ENCODE measurements at places on chromosomes 3 and 15.

- DNase-seq: no peak
These were observed 208.8 kb downstream of the ADAMTS17 start for GRCh38 chr15:100133001-100133400.

DNA sequence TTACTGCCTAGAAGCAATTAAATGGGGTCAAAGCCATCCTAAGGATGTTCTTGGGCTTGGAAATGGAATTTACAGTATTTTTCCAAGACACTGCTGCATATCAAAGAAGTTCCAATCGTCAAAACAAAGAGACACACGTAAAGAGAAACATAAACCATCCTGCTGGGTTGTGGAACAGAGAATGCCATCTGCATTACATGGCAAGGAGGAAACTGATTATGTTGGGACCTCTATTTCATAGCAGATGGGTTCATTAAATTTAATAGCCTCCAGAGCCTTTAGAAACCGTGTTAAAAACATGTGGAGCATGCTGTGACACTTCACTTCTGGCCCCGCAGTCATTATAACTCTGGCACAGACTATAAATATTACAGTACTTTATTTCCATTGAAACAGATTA lies 154.6 kb downstream of the LRTM1 start:
- DNase-seq: no peak

- DNase-seq: no peak
These were observed 254.2 kb upstream of the SLCO3A1 start for GRCh38 chr15:91599261-91599660.

DNA sequence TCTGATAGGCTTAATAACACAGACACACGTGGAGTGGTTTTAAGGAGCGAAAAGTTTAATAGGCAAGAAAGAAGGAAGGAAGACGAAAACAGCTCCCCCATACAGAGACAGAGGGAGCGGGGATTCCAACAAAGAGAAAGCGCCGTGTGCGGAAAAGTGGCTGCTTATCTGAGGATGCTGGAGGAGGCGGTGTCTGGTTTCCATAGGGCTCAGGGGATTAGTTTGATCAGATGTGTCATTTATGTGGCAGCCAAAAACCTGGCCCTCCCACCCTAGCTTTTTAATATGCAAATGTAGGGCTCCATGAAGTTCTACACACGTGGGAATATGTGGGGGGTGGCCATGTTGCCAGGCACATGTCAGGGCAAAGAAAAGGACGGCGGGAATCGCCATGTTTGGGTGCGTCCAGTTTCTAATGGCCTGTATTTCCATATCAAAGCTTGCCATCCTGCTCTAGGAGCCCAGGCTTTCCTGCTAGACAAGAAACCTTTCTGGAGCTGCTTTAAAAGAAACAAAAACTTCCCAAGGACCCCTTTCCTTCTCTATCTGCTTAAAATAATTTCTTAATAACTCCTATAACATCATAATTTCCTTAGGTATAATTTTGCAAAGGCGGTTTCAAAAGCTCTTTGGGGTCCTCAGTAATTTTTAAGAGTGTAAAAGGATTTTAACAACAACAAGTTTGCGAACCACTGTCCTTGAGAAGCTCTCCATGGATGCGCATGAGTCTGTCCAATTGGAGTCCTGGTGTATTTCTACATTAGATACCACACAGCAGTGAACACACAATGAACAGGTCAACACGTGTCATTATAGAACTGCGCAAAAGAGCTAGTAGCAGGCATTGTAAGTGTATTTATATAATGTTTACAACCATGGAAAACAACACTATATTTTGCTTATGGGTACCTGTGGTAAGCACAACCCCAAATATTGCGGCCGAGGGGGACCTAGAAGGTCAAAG lies 622 bp upstream of the ZNF589 start:
- DNase-seq: no peak

- no peak for DNase-seq
These were observed 67.2 kb downstream of the LRRK1 start for GRCh38 chr15:100986158-100986896.

DNA sequence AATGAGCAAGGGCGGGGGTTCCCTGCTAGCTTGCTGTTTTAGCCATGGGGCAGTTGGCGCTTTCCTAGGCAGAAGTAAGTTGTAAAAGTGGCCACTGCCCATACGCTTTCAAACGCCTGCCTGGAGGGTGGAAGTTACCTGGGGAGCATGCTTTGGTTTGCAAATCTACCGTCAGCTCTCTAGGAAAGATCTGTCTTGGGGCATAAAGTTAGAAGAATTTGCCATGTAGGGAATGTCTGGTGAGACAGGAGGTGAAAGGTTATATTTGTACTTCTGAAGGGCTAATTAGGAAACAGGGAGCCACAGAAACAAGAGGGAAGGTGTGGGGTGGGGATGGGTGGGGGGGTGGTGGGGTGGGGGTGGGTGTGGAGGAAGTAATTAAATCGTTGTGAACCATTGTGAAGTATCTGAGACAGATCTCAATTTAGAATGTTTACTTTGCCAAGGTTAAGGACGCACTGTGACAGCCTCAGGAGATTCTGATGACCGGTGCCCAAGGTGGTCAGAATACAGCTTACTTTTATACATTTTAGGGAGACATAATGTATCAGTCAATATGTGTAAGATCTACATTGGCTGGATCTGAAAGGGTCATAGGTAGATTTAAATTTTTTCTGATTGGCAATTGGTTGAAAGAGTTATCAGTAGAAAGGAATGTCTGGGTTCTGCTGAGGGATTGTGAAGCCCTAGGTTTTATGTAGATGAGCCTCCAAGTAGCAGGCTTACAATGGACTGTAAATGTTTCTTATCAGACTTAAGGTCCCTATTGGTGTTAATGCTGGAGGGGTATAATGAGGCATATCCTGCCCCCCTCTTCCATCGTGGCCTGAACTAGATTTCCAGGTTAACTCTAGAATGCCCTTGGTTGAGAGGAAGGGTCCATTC lies 62.0 kb upstream of the GCNT3 start:
- DNase-seq: no peak

DNA sequence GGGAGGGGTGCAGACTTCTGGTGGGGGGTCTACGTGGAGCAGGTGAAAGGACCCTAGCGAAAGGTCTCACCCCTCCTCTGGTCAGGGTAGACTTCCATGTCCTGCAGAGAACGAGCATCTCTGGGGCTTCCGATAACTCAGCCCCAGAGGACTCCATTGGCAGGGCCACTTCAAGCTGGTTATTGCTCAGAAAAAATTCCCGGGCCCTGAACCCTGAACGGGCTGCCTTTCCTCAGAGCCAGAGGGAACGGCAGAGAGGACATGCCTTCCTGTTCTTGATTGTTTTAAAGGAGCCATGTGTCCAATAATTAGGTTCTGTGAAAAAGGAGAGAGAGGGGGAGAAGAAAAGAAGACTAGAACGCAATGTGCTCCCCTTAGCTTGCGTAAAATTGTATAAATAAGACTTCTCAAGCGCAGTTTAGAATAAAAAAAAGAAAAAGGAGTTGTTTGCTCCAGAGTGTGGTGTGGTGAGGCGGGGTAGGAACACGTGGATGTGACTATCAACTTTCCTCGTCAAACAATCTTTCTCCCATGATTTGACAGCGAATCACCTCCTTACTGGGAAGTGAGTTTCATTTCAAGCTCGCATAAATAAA lies 193.4 kb upstream of the UBE2E1 start:
- DNase-seq: no peak
